ENCODE measurements at places on chromosomes 7 and 10. TPM values are rescaled to one million over a fixed set of nuclear protein-coding genes. Genes with fewer than 3 reads are reported as not detected.

- no peak for DNase-seq
These were observed 60.1 kb upstream of the GSDME start for GRCh38 chr7:24817339-24817738.

INMT gene
- total RNA-seq: 0.11 TPM

DNA sequence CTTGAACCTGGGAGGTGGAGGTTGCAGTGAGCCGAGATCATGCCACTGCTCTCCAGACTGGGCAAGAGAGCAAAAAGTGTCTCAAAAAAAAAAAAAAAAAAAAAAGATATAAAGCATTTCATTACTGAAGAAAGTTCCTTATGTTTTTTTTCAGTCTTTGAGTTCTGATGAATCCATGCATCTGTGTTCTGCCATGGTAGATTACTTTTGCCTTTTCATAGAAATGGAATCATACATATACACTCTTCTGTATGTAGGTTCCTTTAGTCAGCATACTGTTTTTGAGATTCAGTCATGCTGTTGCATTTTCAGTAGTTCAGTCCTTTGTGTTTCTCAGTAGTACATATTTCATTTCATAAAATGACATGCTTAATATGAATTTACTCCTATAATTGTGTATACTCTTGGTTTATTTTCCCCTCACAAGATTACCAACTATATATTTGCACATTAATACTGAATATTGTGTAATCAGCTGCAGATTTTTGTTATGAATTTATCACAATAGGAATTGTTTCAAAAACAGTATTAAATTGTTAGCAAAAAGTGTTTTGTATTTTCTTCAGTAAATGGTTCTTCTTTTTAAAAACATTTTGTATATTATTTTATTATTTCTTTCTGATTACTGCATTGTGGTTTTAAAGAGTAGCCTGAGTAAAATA lies 2.8 kb upstream of the ZNF777 start:
- no peak for DNase-seq

DNA sequence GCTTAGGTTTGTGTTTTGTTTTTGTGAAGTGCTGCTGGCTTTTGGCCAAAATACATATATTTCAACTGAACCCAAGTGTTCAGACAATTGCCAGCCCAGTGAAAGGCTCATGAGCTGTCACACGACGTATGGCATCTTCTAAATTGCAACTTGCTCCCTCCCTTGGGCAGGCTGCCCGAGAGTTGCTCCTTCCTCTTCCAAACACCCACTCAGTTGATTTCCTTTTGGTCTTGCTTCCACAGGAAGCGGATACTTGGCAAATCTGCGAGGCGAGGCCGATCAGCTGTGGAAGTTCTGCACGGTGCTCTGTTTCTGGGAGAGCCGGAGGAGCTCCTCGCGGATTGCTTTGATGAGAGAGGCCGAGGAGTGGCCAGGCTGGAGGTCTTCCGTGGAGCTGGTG lies 39.6 kb upstream of the ATP6V0A4 start:
- DNase-seq: no peak

Measured in K562 (cell line).